T-helper 1 cell (primary cell): ENCODE measurements at places on chromosomes 11 and 22.

GRCh38 chr22:38754751-38755154 is 1.0 kb downstream of the SUN2 start:
- no peak for DNase-seq

- DNase-seq: no peak
These were observed 8.2 kb downstream of the ARRB1 start for GRCh38 chr11:75342966-75343870.

DNA sequence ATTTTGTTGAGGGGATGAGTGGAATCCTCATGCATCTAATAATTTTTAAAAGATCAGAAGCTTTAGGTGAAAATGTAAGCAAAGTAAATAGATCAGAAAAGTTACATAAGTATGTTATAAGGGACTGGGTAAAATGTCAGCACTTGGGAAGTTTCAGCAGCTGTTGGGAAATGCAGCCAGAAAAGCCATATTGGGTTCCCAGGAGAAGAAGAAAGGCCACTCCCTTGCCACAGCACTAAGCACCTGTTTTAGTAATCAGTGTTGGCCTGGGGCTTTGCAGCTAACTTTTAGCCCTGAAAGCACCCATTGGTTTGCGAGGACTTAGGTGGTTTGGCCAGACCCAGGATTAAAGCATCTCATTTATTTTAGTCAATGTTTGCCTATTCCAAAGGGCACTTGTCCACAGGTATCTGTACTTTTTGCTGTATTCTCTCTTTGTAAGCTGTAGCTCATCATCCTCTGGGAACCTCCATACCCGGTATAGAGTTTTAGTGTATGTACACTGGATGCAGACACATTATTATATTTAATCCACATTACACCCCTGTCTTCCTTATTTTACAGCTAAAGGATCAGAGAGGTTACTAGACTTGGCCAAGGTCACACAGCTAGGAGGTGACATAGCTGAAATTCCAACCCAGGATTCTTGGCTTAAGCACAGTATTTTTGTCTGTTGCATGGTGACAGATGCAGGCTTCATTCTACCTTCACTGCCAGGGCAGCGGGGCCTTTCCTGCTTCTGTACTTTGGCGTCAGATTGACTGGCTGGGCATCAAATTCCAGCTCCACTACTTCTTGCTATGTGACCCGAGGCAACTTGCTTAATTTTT is 127.7 kb upstream of the SESN3 start:
- DNase-seq: no peak

DNA sequence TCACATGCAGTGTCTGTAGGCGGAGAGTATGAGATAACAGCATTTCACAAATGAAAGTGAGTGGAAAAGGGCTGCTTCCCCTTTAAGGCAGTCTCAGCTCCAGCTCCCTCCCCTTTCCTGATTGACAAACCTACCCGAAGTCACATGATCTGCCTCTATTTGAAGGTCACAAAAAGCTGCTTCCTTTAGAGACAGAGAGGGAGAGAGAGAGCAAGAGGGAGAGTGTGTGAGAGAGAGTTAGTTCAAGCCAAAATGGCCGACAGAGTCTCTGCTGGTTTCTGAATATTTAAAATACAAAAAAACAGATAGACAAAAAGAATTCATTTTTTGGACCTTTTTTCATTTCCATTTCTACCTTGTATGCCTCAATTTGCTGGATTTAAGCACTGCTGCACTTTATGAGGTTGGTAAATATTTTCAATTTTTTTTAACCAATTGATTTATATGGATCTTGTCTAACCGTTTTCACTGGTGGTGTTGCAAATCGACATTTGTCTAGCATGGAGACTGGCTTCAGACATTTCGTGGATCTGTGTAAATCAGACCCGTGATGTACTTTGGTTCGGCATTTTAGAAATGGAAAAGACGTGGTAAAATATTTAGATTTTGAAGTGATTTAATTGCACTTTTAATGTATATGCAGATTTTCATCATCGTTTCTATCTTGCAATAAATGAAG is at the start of gene TNRC6B:
TNRC6B (plus strand) TSS at position 188 of the 679 bp plus-strand sequence; CDS start at position 399, 211 bp downstream.
- DNase-seq: peak; percentile 35

GRCh38 chr11:58142761-58143160 is 17.4 kb upstream of the OR9I1 start:
- DNase-seq: no peak
